Muscle of leg (tissue), 16 donors: ENCODE measurements at places on chromosomes 11 and 22. TPM values are rescaled to one million over a fixed set of nuclear protein-coding genes. Genes with fewer than 3 reads are reported as not detected.

- no peak overlapping the region for H3K27ac ChIP-seq
- no peak for DNase-seq
- H3K36me3 ChIP-seq: no peaks in the 10 kb centered on the region
- H3K4me1 ChIP-seq: peaks cover 15% of the 10 kb centered on the region
These were observed 49.8 kb upstream of the ARHGAP20 start for GRCh38 chr11:110761991-110762390.

DNA sequence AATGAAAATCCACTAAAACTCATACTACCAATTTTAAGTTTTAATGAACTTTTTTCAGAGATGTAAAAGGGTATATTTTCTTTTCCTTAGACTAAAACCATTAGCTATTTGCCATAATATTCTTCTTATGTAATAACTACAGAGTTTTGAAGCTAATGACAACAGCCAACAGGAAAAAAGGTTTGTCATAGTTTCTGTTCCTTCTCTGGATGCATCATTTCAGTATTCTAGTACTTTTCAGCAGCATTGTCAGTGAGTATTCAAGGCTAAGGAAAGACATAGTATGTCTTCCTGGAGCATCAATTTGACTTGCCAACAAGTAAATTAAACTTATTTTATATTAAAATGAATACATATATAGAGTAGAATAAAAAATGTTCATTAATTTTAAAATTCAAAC lies 166.0 kb downstream of the METTL15 start:
- H3K27me3 ChIP-seq: no peaks in the 10 kb centered on the region
- DNase-seq: no peak
- no peak overlapping the region for H3K4me3 ChIP-seq
- no peak overlapping the region for H3K27ac ChIP-seq

DNA sequence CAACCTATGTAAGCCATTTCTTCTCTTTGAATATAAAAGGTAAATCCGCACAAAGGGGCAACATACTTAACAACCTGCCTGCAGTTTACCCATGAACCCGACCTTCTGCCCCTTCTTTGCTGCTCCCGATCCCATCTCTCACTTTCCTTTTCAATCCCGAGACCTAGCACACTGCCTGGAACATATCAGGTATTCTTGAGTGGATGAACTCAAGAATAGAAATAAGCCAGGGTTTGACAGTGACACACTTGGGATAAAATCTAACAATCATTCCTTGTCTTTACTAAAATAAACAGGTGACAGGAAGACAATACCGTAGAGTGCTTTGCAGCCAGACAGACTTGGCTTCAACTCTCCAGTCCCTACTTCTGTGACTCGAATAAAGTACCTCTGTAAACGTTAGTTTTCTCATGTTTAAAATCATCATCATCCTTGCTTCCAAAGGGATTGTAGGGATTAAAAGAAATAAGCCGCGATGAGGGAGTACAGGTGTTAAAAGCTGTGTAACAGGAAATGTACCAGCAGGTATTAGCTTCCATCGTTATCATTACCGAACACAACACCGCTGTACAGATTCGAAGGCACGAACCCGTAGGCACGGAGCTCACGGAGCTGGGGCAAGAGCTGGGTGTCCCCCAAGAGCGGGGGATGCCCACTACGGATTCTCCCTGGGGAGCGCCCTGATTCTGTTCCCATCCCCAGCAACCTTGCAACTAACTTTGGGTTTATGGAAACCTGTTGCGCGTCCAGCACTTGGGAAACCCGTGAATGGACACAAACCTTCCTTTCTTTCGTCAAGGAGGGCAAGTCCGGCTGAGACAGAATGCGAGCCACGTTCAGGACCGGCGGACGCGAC lies 720 bp downstream of the UFD1 start:
- H3K4me3 ChIP-seq: peak overlapping the region; percentile 75
- H3K4me1 ChIP-seq: peaks cover 12% of the 10 kb centered on the region
- peak overlapping the region; percentile 95 for H3K27ac ChIP-seq
- DNase-seq: peak; percentile 35

- peaks cover 15% of the 10 kb centered on the region for H3K4me1 ChIP-seq
- peak; percentile 51 for DNase-seq
- peak overlapping the region; percentile 49 for H3K27ac ChIP-seq
- no peaks in the 10 kb centered on the region for H3K36me3 ChIP-seq
- no peaks in the 10 kb centered on the region for H3K27me3 ChIP-seq
These were observed 187.1 kb downstream of the BLID start for GRCh38 chr11:121928597-121929580.

DNA sequence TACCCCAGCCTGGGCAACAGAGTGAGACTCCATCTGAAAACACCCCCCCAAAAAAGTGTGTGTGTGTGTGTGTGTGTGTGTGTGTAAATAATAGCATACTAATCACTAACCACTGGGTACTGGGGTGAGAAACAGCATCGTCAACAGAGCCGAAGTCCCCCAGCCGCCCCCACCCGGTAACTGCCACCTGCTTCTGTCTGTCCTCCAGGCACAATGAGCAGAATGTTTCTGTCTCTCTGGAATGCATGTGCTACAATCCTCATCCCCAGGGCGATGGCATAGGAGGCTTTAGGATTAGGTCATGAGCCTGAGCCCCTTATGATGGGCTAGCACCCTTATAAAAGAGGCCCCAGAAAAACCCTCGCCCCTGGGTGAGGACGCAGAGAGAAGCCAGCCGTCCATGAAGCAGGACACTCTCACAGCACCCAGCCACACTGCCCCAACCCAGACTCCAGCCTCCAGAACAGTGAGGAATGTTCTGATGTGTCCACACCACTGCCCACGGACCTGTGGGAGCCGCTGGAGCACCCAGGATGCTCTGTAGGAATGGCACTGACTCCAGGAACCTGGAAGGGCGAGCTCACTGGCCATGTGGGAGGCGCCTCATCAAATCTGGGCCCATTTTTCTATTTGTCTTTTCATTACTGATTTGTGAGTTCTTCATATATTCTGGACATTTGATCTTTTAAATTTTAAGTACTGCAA lies 9.9 kb downstream of the TTLL8 start:
- H3K27me3 ChIP-seq: no peaks in the 10 kb centered on the region
- peak overlapping the region; percentile 35 for H3K27ac ChIP-seq
- no peaks in the 10 kb centered on the region for H3K36me3 ChIP-seq
- no peak overlapping the region for H3K4me3 ChIP-seq
- DNase-seq: peak; percentile 63

DNA sequence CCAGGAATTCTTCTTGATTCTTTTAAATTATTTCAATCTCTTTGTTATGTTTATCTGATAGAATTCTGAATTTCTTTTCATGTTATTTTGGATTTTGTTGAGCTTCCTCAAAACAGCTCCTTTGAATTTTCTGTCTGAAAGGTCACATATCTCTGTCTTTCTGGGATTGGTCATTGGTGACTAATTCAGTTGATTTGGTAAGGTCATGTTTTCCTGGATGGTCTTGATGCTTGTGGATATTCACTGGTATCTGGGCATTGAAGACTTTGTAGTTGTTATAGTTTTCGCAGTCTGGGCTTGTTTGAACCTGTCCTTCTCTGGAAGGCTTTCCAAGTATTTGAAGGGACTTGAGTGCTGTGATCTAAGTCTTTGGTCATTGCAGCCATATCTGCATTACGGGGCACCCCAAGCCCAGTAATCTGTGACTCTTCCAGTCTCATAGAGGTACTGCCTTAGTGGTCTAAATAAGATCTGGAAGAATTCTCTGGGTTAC lies 18.9 kb upstream of the INSC start:
- no peak overlapping the region for H3K4me3 ChIP-seq
- no peaks in the 10 kb centered on the region for H3K36me3 ChIP-seq
- no peak overlapping the region for H3K27ac ChIP-seq
- no peaks in the 10 kb centered on the region for H3K4me1 ChIP-seq
- DNase-seq: no peak

- peak; percentile 12 for DNase-seq
- H3K4me3 ChIP-seq: no peak overlapping the region
- H3K36me3 ChIP-seq: no peaks in the 10 kb centered on the region
- no peak overlapping the region for H3K27ac ChIP-seq
- peaks cover 25% of the 10 kb centered on the region for H3K27me3 ChIP-seq
These were observed 106.4 kb downstream of the DSCAML1 start for GRCh38 chr11:117690484-117691217.

- DNase-seq: peak; percentile 46
- peaks cover 32% of the 10 kb centered on the region for H3K4me1 ChIP-seq
- H3K27ac ChIP-seq: no peak overlapping the region
- no peaks in the 10 kb centered on the region for H3K36me3 ChIP-seq
- peak overlapping the region; percentile 26 for H3K4me3 ChIP-seq
These were observed 10.9 kb downstream of the PIM3 start for GRCh38 chr22:49971232-49972162.

GRCh38 chr22:26709617-26710390 lies 52.4 kb downstream of the MIAT start:
- H3K27me3 ChIP-seq: no peaks in the 10 kb centered on the region
- H3K36me3 ChIP-seq: no peaks in the 10 kb centered on the region
- no peak for DNase-seq

GRCh38 chr11:33769542-33769941 lies 4.8 kb downstream of the FBXO3 start:
- no peak overlapping the region for H3K4me3 ChIP-seq
- H3K36me3 ChIP-seq: peaks cover 23% of the 10 kb centered on the region
- no peak overlapping the region for H3K27ac ChIP-seq
- peaks cover 6% of the 10 kb centered on the region for H3K4me1 ChIP-seq
- DNase-seq: no peak

GRCh38 chr11:30206249-30206996 lies 24.4 kb upstream of the FSHB start:
- no peaks in the 10 kb centered on the region for H3K4me1 ChIP-seq
- no peaks in the 10 kb centered on the region for H3K36me3 ChIP-seq
- H3K27ac ChIP-seq: no peak overlapping the region
- no peak for DNase-seq
- no peaks in the 10 kb centered on the region for H3K27me3 ChIP-seq

DNA sequence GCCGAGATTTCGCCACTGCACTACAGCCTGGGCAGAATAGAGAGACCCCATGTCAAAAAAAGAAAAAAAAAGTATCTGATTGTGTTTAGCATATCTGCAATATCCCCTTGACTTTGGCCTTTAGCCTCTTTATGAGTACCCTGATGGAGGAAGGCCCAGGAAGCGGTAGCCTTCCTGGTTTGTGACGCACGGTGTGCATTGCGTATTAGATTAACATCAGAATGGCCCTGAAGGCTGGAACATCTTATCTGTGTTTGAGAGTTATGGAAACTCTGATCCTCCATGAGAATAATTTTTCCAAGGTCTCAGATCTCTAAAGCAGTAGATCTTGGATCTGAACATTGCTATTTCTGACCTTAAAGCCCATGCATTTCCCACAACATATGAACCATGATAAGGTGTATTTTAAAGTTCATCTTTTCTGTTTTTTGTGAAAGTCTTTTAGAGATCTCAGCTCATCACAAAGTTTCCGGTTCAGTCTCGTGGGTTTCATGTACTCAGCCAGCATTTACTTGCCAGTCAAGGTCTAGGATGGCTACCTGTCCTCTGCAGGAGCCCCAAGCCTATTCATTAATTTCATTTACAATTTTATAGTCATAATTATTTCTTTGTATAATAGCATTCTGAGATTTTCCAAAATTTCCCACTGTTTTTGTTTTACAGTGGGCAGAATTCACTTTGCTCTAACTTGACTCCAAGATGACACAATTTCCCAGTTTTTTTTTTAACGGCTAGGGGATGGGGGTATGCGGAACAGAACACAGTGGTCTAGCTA lies 605 bp upstream of the FDX1 start:
- peak overlapping the region; percentile 85 for H3K4me3 ChIP-seq
- H3K36me3 ChIP-seq: no peaks in the 10 kb centered on the region

DNA sequence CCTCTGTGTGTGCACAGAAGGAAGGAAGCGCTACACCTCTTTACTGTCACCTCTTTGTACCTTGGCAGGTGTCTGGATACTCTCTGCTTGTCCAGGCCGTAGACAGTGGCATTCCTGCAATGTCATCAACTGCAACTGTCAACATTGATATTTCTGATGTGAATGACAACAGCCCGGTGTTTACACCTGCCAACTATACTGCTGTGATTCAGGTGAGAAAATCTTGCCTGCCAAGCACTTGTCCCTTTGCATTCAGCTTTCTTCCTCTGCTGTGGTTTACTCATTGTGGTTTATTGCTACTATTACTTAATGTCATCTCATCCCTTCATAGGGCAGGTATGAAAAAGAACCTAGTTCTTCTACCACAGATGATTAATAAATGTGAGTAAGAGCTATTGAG lies 131.9 kb upstream of the MTNR1B start:
- H3K4me1 ChIP-seq: peaks cover 11% of the 10 kb centered on the region
- H3K27ac ChIP-seq: no peak overlapping the region
- no peak overlapping the region for H3K4me3 ChIP-seq

DNA sequence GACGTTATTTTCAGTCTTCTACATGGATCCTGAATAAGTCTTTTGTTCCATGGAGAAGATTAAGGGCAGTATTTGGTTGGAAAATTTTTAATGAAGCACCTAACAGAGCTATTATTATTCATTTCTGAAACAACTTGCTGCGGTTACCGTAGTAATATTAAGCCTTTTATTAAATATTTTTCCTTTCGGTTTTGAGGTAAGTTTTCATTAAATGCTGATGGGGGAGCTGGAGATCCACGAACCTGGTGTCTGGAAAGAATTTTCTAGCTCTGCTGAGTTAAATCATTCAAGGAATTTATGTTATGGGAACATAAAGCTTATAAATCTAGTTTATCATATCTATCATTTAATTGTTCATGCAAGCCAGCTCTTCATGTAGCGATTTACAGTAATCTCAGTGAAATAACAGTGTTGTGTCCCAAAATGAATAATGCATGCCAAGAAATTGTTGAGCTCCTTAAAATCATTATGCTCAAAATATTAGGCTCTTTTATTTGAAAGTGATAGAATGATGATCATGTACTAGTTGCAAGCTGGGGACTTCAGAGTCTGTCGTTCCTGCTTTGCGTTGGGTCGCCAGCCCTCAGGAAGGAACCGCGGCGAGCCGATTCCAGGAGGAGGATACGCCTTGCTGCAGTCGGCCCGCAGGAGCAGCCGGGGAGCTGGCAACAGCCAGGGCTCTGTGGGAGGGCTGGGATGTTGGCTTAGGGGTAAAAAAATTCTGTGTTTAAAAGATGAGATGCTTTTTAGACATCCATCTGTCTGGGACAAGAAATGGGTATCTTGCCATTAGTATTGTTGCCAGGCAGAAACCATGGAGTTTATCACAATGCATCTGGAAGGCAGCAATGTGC lies 83.1 kb downstream of the TBC1D22A start:
- no peaks in the 10 kb centered on the region for H3K27me3 ChIP-seq
- H3K4me3 ChIP-seq: no peak overlapping the region
- peaks cover 14% of the 10 kb centered on the region for H3K4me1 ChIP-seq
- no peak overlapping the region for H3K27ac ChIP-seq
- DNase-seq: peak; percentile 77

DNA sequence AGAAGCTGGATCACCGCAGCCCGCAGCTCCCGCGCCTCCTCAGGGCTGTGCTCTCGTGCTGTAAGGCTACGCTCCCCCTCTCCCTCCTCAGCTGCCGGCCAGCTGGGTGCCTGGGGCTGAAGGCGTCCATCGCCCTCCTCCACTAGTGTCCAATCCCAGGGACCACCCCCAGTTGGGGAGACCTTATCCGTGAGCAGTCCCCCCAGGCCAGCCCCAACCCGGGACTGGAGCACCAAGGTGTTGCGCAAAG lies 1.2 kb downstream of the AP5B1 start:
- H3K27ac ChIP-seq: no peak overlapping the region
- DNase-seq: no peak
- peaks cover 10% of the 10 kb centered on the region for H3K36me3 ChIP-seq

KIRREL3 gene
- 0.27 TPM for total RNA-seq

UPK3A gene
- total RNA-seq: not detected

SELENOM gene
- 35.1 TPM for total RNA-seq

VPS51 gene
- total RNA-seq: 109 TPM

OR8D1 gene
- not detected for total RNA-seq

MRE11 gene
- total RNA-seq: 18.3 TPM

OR5B21 gene
- not detected for total RNA-seq

TMPRSS13 gene
- 0.09 TPM for total RNA-seq

NEFH gene
- 0.58 TPM for total RNA-seq

GNG3 gene
- total RNA-seq: not detected
